Right atrium auricular region (tissue), 2 donors: ENCODE measurements at places on chromosomes 12 and 14. TPM values are rescaled to one million over a fixed set of nuclear protein-coding genes. Genes with fewer than 3 reads are reported as not detected.

Gene STXBP6
- 20.2 TPM for total RNA-seq

- DNase-seq = no peak
- peak overlapping the region; percentile 32 for H3K27ac ChIP-seq
- no peak overlapping the region for H3K4me3 ChIP-seq
- H3K36me3 ChIP-seq = peaks cover 52% of the 10 kb centered on the region
- no peaks in the 10 kb centered on the region for H3K27me3 ChIP-seq
These were observed 77.1 kb downstream of the PTPN21 start for GRCh38 chr14:88477513-88478250.

Gene CFAP251
- 1.0 TPM for total RNA-seq

Gene ATP5MC2
- total RNA-seq = 659 TPM

Gene HCAR3
- not detected for total RNA-seq

Gene CAPZA3
- not detected for total RNA-seq

Gene DIO2
- 0.28 TPM for total RNA-seq

Gene AQP6
- total RNA-seq = 0.08 TPM

DNA sequence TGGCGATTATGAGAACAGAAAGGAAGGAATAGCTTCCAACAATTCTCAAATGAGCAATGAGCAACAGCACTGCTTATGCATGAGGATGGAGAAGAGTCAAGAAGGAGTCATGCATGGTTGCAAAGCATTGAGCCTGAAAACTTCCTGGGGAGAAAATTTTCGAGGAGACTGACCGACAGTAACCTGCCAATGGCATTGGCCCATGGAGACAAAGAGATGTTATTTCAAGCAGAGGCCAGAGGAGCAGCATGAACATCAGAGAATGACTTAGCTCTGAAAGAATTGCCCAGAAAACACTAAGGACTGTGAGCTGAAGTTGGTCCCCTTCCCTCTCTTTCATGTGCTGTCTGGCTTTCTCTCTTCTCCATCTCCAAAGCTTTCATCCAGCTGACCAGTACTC, 343.4 kb downstream of the ADAMTS20 start:
- no peak overlapping the region for H3K4me3 ChIP-seq
- no peaks in the 10 kb centered on the region for H3K27me3 ChIP-seq
- no peak overlapping the region for H3K27ac ChIP-seq
- DNase-seq = no peak
- no peaks in the 10 kb centered on the region for H3K4me1 ChIP-seq
- H3K36me3 ChIP-seq = no peaks in the 10 kb centered on the region

DNA sequence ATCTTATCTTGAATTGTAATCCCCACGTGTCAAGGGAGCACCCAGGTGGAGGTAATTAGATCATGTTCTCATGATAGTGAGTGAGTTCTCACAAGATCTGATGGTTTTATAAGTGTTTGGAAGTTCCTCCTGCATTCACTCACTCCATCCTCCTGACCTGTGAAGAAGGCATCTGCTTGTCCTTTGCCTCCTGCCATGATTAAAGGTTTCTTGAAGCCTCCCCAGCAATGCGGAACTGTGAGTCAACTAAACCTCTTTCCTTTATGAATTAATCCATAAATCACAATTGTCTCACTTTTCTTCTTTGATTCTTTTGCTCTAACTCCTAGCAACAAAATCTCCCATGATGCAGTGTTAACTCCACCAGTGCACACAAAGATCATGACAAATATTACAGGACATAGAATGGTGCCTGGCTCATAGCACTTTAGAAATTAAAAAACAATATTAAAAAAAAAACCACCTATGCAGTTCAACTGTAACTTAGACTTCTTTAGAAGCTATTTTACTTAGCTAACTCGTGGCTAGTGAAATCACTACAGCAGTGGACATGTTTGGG, 37.6 kb upstream of the MGAT4C start:
- H3K27ac ChIP-seq = no peak overlapping the region
- no peaks in the 10 kb centered on the region for H3K27me3 ChIP-seq
- no peaks in the 10 kb centered on the region for H3K36me3 ChIP-seq
- no peak overlapping the region for H3K4me3 ChIP-seq

GRCh38 chr12:105492591-105493545, 162.4 kb downstream of the C12orf75 start:
- H3K27ac ChIP-seq = no peak overlapping the region
- H3K4me1 ChIP-seq = no peaks in the 10 kb centered on the region
- H3K27me3 ChIP-seq = no peaks in the 10 kb centered on the region
- DNase-seq = no peak

Gene TAS2R8
- not detected for total RNA-seq

DNA sequence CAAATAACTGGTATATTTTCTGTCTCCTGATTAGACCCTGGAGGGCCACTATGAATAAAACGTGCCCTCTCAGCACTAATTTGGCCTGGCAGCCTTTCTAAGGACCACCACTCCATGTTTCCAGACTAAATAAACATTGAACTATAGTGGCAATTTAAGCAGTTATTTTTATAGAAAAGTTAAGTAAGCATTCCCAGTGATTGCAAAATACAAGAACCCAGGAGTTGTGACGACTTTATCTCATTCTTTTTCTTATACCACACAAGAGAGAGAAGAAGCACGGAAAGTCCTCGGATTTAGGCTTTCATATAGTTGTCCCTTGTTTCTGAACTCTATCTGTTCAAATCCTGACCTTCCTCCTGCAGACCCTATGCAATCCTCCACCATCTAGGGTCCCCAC, 23.1 kb upstream of the STRAP start:
- H3K4me3 ChIP-seq = no peak overlapping the region
- no peak overlapping the region for H3K27ac ChIP-seq
- H3K27me3 ChIP-seq = no peaks in the 10 kb centered on the region
- no peaks in the 10 kb centered on the region for H3K36me3 ChIP-seq

Gene TEP1
- total RNA-seq = 6.9 TPM

GRCh38 chr14:34766606-34767005, 52.2 kb upstream of the CFL2 start:
- no peaks in the 10 kb centered on the region for H3K4me1 ChIP-seq
- H3K27ac ChIP-seq = no peak overlapping the region
- no peak for DNase-seq

DNA sequence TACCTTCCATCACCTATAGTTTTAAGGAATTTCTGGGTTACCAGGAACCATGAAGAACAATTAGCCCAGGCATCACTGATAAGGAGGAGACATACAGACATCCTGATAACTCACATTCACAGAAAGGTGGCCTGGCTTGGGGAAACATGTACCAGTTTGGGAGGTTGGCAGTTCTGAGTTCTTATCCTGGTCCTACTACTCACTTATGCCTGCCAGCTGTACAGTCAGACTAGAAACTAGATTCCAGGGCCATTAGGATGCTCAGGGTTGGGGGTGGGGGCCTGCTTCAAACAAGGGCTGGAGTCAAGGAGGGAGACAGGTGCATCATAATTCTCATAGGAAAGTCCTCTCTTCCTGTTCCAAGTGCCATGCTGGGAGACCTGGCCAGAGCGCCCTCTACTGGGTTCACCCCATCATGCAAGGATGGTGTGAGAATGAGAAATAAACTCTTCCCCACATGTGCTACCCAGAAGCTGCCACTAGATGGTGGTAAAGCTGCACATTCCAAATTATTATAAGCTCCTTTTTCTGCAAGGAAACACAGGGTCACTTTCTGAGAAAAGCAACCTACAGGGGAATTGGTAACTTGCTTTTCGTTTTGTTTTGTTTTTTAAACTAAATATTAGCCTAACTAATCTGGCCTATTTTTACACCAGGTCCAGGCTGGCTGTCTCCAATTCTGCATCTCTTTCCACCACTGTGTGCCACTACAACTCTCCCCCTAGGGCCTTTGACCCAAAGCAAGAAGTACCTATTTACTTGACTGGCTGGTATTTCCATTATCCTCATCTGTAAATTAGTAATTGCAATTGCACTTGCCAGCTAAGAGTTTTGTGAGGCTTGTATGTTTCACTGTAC, 14.5 kb downstream of the OAS2 start:
- H3K27ac ChIP-seq = no peak overlapping the region
- H3K4me3 ChIP-seq = no peak overlapping the region
- DNase-seq = peak; percentile 68
- H3K36me3 ChIP-seq = peaks cover 9% of the 10 kb centered on the region
- H3K4me1 ChIP-seq = no peaks in the 10 kb centered on the region

GRCh38 chr12:32476446-32476845, 77.1 kb downstream of the FGD4 start:
- no peaks in the 10 kb centered on the region for H3K27me3 ChIP-seq
- H3K36me3 ChIP-seq = no peaks in the 10 kb centered on the region
- H3K4me1 ChIP-seq = no peaks in the 10 kb centered on the region
- H3K4me3 ChIP-seq = no peak overlapping the region
- H3K27ac ChIP-seq = no peak overlapping the region

GRCh38 chr14:59918824-59919569, 947 bp upstream of the LRRC9 start:
- no peak for DNase-seq
- H3K4me3 ChIP-seq = peak overlapping the region; percentile 44
- no peaks in the 10 kb centered on the region for H3K36me3 ChIP-seq
- H3K27ac ChIP-seq = no peak overlapping the region
- H3K27me3 ChIP-seq = no peaks in the 10 kb centered on the region

Gene TBX3
- 16.1 TPM for total RNA-seq

DNA sequence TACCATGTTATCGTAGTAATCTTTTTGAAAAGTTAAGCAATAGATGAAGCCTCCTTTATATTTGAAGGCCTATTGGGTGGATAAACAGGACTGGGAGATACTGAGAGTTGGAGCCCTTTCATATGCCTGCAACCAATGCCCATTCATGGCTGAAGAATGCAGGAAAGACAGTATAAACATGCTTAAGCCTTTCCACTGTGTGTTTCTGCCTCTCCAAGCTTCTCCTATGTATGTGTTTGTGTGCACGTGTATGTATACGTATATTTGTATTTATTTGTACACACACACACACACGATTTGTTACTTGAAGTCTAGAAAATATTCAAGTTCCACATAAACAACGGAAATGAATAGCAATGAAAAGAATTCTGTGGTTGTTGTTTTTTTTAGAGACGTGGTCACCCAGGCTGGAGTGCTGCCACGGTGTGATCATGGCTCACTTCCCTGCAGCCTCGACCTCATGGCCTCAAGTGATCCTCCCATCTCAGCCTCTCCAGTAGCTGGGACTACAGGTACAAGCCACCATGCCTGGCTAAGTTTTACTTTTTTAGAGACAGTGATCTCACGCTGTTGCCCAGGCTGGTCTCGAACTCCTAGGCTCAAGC, 1453.5 kb downstream of the AACS start:
- H3K4me1 ChIP-seq = no peaks in the 10 kb centered on the region
- H3K27me3 ChIP-seq = no peaks in the 10 kb centered on the region
- no peak for DNase-seq
- no peaks in the 10 kb centered on the region for H3K36me3 ChIP-seq

DNA sequence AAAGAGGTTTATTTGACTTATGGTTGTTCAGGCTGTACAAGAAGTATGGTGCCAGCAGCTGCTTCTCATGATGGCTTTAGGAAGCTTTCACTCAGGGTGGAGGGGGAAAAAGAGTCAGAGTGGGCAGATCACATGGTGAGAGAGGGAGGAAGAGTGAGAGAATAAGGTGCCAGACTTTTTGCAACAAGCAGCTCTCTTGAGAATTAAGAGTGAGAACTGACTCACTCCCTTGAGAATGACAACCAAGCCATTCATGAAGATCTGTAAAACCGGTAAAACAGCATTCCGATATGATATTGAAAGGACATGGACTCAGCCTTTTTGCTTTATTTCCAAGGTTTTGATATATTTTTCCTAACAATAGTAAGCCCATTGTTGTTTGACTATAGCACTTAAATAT, 501.2 kb downstream of the GALC start:
- no peak overlapping the region for H3K27ac ChIP-seq
- DNase-seq = no peak
- no peaks in the 10 kb centered on the region for H3K36me3 ChIP-seq
- H3K27me3 ChIP-seq = no peaks in the 10 kb centered on the region
- H3K4me1 ChIP-seq = no peaks in the 10 kb centered on the region

GRCh38 chr12:112963227-112963861, 15.0 kb upstream of the OAS2 start:
- no peak overlapping the region for H3K4me3 ChIP-seq
- H3K27me3 ChIP-seq = no peaks in the 10 kb centered on the region
- H3K4me1 ChIP-seq = no peaks in the 10 kb centered on the region
- no peak overlapping the region for H3K27ac ChIP-seq
- peaks cover 22% of the 10 kb centered on the region for H3K36me3 ChIP-seq
- no peak for DNase-seq

DNA sequence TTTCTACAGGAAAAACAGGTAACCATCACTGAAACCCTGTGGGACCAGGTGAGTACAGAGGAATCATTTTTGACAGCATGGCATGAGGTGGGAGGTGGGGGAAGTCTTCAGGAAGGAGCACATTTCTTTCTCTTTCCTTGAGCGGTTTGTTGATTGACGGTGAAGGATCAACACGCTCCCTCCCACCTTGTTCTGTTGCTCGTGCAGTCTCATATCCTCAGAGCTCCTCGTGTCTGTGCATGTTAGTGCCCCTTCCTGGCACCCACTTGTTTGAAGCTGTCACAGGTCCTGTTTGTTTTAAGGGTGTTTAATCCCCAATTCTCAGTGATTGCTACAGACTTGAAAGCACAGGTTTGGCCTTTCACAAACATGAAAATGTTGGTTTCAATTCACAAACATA, 4.4 kb downstream of the C12orf54 start:
- H3K4me3 ChIP-seq = no peak overlapping the region
- no peak for DNase-seq
- H3K27me3 ChIP-seq = no peaks in the 10 kb centered on the region

Gene PLEKHG7
- total RNA-seq = not detected
